Regular cardiac myocyte (primary cell): ENCODE measurements at places on chromosomes 7 and 10. TPM values are rescaled to one million over a fixed set of nuclear protein-coding genes. Genes with fewer than 3 reads are reported as not detected.

The GET4 gene
- 18.3 and 26.1 TPM in 2 replicates for total RNA-seq

The ABCB4 gene
- under 0.01 and 0.28 TPM in 2 replicates for total RNA-seq

The ZNF33B gene
- 2.3 and 9.3 TPM in 2 replicates for total RNA-seq

The FAM221A gene
- total RNA-seq = 1.1 and 1.3 TPM in 2 replicates

The TSPAN12 gene
- 4.2 and 5.9 TPM in 2 replicates for total RNA-seq

The SDK1 gene
- under 0.01 and 0.19 TPM in 2 replicates for total RNA-seq

The PRKG1 gene
- 17.8 and 48.5 TPM in 2 replicates for total RNA-seq

The ADAM12 gene
- total RNA-seq = 21.3 and 92.2 TPM in 2 replicates

The C7orf57 gene
- not detected in 2 replicates for total RNA-seq

The MMD2 gene
- not detected in 2 replicates for total RNA-seq

The BMPER gene
- total RNA-seq = 39.5 and 43.1 TPM in 2 replicates

The RBM17 gene
- total RNA-seq = 36.4 and 60.8 TPM in 2 replicates

The C10orf62 gene
- 0.19 TPM in 1 of 2 replicates, not detected in the other for total RNA-seq

The TAS2R3 gene
- 0.38 and 1.7 TPM in 2 replicates for total RNA-seq

The BAIAP2L1 gene
- 2.7 and 3.1 TPM in 2 replicates for total RNA-seq

The SEC24C gene
- 37.8 and 64.8 TPM in 2 replicates for total RNA-seq

The FKBP6 gene
- not detected in 2 replicates for total RNA-seq

The CNTNAP2 gene
- total RNA-seq = not detected in 2 replicates

The C10orf120 gene
- not detected in 2 replicates for total RNA-seq

The DPP6 gene
- total RNA-seq = not detected in 2 replicates

The C10orf95 gene
- not detected in 2 replicates for total RNA-seq

The CAMK2B gene
- 0.19 and 0.28 TPM in 2 replicates for total RNA-seq

The ZNF804B gene
- total RNA-seq = not detected in 2 replicates

The ODAD2 gene
- not detected in 2 replicates for total RNA-seq

The MKI67 gene
- total RNA-seq = 1.1 and 20.3 TPM in 2 replicates

The CREB5 gene
- total RNA-seq = 0.96 and 2.5 TPM in 2 replicates

The COBL gene
- total RNA-seq = not detected in 2 replicates

The TMEM184A gene
- under 0.01 and 0.19 TPM in 2 replicates for total RNA-seq

The FAM25C gene
- total RNA-seq = not detected in 2 replicates

The VPS26A gene
- 33.0 and 43.1 TPM in 2 replicates for total RNA-seq

The JAKMIP3 gene
- total RNA-seq = under 0.01 TPM in 2 replicates

The WNT8B gene
- total RNA-seq = not detected in 2 replicates

The AHR gene
- 136 and 165 TPM in 2 replicates for total RNA-seq

The PPP1R3C gene
- total RNA-seq = 59.6 and 181 TPM in 2 replicates

The PAPOLB gene
- 0.19 and 0.28 TPM in 2 replicates for total RNA-seq

The GPER1 gene
- 2.7 and 3.1 TPM in 2 replicates for total RNA-seq

The ZP3 gene
- total RNA-seq = 1.2 and 5.9 TPM in 2 replicates

The SLC29A3 gene
- total RNA-seq = 0.96 and 1.7 TPM in 2 replicates

The FEZF1 gene
- not detected in 2 replicates for total RNA-seq

The ITGB8 gene
- total RNA-seq = 23.0 and 73.0 TPM in 2 replicates
